Fibroblast of villous mesenchyme (primary cell): ENCODE measurements at places on chromosomes 16 and 17. TPM values are rescaled to one million over a fixed set of nuclear protein-coding genes. Genes with fewer than 3 reads are reported as not detected.

The KRT16 gene
- total RNA-seq = not detected in 2 replicates

The NQO1 gene
- 384 and 934 TPM in 2 replicates for total RNA-seq

The CD300E gene
- not detected in 2 replicates for total RNA-seq

The PRKAR1A gene
- 210 and 260 TPM in 2 replicates for total RNA-seq

The HOXB8 gene
- not detected in 2 replicates for total RNA-seq

The TMEM92 gene
- under 0.01 TPM in 1 of 2 replicates, not detected in the other for total RNA-seq

The NPIPA8 gene
- total RNA-seq = under 0.01 and 0.32 TPM in 2 replicates

The TBX6 gene
- total RNA-seq = 0.32 and 0.43 TPM in 2 replicates

The KRT9 gene
- not detected in 2 replicates for total RNA-seq

The ENPP7 gene
- not detected in 2 replicates for total RNA-seq

The CDRT15L2 gene
- not detected in 2 replicates for total RNA-seq

The CFAP97D1 gene
- not detected in 2 replicates for total RNA-seq

The KRT35 gene
- not detected in 2 replicates for total RNA-seq

The CYGB gene
- total RNA-seq = 11.7 and 14.2 TPM in 2 replicates

The UNC13D gene
- total RNA-seq = 0.86 and 1.6 TPM in 2 replicates

The SMCR8 gene
- total RNA-seq = 17.1 and 21.6 TPM in 2 replicates

The OTOP3 gene
- not detected in 2 replicates for total RNA-seq

The CLEC19A gene
- not detected in 2 replicates for total RNA-seq

The UTS2R gene
- total RNA-seq = not detected in 2 replicates

The RNF222 gene
- total RNA-seq = not detected in 2 replicates

The CORO1A gene
- total RNA-seq = 1.6 and 3.5 TPM in 2 replicates

The ABCC6 gene
- total RNA-seq = 2.6 TPM in 2 replicates

The QPRT gene
- total RNA-seq = 95.3 and 123 TPM in 2 replicates

The ABCA6 gene
- 3.9 and 6.4 TPM in 2 replicates for total RNA-seq

The LRRC46 gene
- under 0.01 and 0.32 TPM in 2 replicates for total RNA-seq
